Transverse colon (tissue), 4 donors: ENCODE measurements at places on chromosomes 1 and 21.

- DNase-seq, result no peak
These were observed 41.7 kb downstream of the FMO4 start for GRCh38 chr1:171355727-171356126.

DNA sequence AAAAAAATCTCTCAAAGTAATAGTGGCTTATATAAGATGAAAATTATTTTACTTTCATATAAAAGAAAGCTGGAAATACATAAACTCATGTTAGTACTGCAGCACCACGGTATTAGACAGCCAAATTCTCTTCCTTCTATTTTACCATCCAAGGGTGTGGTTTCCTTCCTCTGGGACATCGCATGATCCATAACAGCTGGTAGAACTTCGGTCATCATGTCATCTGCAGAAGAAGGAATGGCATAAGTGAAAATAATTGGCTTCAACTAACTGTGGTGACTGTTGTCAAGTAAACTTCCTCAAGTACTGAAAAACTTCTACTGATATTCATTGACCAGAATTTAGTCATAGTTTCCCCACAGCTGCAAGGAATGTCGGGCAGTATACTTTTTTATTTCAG, 28.3 kb upstream of the IFI44L start:
- no peak for DNase-seq

GRCh38 chr21:16028142-16028541, 298.4 kb downstream of the USP25 start:
- DNase-seq, result no peak

GRCh38 chr1:163227126-163227525, 24.4 kb upstream of the RGS5 start:
- DNase-seq, result no peak

GRCh38 chr21:15682186-15682895, 47.4 kb upstream of the USP25 start:
- no peak for DNase-seq

DNA sequence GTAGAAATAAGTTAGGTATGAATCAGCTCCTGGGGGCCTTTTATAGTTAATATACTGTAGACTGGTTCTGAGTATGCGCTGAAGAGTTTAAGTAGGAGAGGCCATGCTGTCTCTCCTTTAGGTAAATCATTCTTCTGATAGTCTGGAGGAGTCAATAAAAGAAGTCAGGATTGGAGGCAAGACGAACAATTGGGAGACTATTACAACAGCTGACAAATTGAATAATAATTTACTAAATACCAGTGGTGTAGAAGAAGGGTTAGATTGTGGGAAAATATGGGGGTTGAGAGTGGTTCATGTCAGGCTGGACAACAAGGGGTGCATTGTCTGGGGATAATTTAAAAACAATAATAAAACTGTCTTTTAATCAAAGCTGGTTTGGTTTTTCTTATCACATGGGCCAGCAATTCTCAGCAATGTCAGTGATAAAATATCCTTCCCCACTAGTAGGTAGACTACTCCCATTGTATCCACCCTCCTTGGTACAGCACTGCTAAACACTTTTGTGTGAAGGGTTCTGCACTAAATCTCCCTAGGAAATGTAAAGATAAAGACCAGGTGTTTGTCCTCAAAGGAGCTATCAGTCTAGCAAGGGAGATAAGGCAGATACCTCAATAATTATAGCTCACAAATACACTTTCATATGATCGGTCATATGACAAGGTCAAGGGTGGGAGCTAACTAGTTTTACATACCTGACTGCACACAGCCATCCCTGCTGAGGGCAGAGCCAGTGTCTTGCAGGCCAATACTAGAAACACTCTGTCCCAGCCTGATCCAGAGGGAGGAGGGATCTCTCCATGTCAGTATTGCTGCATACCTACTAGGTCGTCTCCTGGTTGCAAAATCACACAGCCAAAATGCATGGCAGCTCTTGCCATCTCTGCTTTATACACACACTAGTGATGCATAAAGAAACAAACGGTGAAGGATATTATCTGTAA, 299.7 kb downstream of the VAV3 start:
- no peak for DNase-seq
